ENCODE measurements at places on chromosomes 6 and 20.

DNA sequence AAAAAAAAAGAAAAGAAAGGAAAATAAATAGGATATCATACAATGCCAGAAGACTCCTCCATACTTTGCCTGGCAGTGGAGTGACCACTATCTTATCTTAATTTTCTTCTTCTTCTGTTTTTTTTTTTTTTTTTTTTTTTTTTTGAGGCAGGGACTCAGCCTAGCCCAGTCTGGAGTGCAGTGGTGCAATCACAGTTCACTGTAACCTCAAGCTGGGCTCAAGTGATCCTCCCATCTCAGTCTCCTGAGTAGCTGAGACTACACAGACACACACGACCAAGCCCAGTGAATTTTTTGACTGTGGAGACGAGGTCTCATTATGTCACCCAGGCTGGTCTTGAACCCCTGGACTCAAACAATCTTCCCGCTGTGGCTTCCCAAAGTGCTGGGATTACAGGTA is 17.1 kb upstream of the MMP9 start:
- DNase-seq: peak; percentile 57

DNA sequence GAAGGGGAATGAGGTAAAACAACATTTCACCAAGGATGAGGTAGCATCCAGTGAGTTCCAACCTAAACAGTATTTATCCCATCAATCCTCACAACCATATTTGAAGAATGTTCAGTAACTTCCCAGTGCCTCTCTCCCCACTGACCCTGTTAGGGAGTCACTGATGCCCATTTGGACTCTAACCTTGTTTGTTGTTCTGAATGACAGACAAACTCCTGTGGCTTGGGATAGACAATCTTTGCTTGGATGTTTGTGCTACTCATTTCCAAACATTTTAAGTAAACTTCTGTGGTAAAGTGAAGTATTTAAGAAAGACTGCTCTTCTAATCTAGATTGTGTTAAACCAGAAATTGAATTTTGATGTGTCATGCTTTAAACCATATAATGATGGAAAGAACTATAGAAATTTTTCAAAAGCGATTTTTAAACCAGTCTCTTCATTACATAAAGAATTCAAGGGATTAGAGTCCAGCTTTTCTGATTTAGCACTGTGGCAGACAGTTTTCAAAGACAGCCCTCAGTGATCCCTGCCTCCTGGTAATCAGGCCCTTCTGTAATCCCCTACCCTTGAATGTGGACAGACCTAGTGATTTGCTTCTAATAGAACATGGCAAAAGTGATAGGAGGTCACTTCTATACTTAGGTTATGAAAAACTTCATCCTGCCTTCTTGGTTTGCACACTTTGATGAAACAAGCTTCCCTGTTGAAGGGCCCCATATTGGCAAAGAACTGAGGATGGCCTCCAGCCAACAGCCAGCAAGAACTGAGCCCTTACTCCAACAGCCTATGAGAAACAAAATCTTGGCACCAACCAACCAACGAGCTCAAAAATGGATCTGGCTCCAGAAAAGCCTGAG is 191.6 kb downstream of the DST start:
- DNase-seq: no peak

DNA sequence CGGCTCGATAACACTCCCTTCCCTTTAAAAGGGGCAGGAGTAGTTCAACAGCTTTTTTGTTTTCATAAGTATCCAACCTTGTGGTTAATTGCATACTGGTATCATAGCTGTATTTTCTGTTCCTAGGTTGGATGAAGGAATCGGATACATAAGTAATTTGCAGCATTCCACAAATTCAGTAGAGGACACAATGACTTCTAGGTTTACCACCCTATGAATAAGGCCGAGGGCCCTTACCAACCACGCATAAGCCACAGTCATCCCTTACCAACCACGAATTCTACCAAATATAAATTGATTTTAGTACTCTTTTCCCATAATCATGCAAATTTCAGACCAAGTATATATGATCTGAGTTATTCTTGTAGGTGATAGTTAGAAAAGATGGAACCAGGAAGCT is 36.3 kb downstream of the MCUR1 start:
- no peak for DNase-seq

DNA sequence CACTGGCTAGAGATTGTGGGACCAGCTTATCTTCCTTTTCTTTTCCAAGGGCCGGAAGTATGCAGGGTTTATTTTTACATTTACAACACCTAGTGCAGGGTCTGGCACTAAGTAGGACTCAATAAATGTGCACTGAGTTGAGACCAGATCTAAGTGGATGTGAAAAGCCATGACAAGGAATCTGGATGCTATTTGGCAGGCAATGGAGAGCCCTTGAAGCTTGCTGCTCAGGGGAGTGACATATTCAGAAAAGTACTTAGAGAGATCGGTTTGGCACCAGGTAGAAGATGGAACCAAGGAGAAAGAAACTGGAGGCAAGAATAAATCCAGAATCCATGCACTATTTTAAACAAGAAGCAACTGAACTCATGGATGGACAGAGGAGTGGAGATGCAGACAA is 815.8 kb downstream of the MAFB start:
- no peak for DNase-seq

DNA sequence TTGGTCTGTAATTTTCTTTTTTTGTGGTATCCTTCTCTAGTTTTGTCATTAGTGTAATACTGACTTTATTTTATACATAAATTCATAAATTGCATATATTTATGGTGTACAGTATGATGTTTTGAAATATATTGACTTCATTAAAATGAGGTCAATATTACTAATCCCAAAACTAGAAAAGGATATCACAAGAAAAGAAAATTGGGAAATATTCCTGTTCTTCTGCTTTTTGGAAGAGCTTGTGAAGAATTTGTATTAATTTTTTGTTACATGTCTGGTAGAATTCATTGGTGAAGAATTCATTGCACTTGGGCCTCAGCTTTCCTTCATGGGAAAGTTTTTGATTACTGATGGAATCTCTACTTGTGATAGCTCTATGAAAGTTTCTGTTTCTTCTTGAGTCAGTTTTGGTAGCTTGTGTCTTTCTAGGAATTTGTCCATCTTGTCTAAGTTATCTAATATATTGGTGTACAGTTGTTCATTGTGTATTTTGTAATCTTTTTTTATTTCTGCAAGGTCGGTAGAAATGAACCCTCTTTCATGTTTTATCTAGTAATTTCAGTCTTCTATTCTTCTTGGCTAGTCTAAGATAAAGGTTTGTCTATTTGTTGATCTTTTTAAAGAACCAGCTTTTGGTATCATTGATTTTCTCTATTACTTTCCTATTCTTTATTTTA is 11.3 kb upstream of the ZNF451 start:
- peak; percentile 56 for DNase-seq

GRCh38 chr6:54245265-54245664 is 63.0 kb upstream of the TINAG start:
- DNase-seq: no peak

DNA sequence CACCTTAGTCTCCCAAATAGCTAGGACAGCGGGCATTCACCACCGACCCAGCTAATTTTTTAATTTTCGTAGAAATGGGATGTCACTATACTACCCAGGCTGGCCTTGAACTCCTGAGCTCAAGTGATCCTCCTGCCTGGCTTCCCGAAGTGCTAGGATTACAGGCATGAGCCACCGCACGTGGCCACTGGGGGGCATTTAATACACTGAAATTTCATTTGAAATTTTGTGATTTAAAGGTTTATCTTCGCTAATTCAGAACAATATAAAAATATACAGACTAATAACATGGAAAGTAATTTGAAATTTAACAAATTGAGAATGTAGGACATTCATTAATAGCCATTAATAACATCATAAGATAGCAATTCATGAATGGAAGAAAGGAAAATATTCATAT is 20.5 kb upstream of the TBC1D32 start:
- DNase-seq: no peak

- DNase-seq: no peak
These were observed 8.5 kb downstream of the EEF1A2 start for GRCh38 chr20:63490416-63490815.

DNA sequence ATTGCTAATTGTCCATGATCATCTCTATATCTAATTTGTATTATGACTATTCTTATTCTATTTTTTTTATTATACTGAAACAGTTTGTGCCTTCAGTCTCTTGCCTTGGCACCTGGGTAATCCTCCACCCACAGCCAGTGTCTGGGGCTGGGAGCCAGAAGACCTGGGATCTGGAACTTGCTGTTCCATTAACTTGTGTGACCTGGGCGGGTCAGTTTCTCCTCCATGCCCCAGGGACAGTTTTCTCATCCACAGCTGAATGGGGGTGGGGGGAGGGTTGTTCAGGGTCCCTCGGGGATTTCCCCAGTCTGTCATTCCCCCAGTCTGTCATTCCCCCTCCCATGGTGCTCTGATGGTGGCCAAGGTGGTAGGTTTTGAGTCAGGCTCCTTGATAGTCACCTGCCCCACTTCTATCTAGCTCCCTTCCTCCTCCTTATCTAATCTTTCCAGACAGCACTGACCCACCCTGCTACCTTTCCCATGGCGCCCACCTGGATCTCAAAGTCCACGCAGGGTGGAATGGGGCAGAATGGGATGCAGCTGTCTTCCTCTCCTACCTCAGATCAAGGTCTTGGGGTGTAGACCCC is 10.9 kb downstream of the ITPR3 start:
- DNase-seq: no peak

DNA sequence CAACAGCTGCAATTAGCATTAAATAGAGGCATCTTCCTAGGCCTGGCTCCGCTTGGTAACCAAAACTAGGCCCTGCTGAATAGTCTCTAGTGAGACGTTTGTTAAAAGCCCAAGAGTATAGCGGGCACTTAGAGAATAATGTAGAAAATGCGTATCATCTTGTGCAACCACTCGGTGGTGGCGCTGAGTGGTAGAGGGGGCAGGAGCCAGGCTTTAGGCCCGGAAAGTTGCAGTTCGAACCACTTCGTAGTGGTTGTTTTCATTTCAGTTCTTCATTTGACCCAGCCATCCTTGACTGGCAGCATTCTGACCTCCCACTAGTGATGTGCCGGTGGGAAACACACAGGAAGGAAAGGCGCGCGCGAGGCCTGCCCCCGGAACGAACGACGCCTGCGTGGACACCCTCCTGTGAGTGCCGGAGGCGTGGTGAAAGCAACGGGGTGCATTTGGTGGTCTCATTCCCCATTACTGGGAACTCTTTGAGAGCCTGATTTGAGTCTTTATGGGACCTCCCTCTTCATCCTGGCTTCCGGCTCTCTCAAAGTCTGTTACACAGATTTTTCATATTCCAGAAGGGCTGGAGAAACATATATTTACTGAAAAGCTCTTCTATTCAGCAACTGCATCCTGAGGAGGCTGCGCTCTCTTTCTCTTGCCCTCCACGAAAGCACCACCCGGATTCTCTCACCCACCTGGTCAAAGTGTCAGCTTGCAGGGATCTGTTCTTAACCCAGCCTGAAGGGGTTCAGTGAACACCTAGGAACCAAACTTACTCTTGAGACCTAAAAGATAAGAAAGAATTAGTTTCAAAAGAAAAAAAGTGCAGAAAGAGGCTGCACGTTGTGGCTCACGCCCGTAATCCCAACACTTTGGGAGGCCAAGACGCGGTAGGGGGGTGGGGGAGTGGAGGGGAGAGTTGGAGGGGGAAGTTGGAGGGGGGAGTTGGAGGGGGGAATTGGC is 18.2 kb downstream of the GPX5 start:
- no peak for DNase-seq

GRCh38 chr20:50217207-50217949 is 26.7 kb downstream of the CEBPB start:
- no peak for DNase-seq

DNA sequence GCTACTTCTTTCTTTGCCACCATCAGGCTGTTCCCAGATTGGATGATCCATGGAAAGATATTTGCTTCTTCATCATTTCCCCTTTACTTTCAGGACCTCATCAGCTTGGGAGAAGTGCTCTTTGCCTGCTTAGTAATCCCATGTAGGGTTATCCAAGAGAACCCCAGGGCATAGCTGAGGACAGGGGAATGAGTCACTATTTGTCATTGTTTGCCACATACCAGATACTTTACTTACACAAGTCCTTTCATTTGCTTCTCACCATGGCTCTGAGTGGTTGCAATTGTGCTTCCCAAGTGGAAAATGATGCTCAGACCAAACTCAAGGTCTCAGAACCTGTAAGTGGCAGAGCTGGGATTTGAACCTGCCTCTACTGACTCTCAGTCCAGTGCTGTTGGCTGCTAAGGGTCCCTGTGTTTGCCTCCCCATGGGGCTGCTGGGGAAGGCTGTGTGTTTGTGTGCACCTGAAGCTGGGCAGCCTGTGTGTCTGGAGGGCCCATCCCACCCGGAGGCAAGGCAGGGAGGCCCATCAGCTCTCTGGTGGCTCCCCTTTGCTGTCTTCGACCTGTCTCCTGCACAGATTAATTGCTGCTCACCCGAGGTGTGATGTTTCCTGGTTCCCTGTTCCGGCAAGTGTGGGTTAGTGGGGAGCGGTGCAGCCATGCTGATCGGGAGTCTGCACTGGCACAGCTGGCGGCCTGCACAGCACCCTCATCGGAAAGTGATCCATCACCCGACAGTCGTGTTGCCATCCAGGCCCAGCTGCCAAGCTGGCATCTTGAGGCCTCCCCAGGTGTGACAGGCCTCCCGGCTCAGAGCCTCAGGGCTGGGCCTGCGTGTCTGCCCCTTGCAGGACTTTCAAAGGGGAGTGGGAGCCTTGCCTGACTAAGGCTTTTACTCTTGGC is 228.8 kb downstream of the DHX35 start:
- DNase-seq: no peak

DNA sequence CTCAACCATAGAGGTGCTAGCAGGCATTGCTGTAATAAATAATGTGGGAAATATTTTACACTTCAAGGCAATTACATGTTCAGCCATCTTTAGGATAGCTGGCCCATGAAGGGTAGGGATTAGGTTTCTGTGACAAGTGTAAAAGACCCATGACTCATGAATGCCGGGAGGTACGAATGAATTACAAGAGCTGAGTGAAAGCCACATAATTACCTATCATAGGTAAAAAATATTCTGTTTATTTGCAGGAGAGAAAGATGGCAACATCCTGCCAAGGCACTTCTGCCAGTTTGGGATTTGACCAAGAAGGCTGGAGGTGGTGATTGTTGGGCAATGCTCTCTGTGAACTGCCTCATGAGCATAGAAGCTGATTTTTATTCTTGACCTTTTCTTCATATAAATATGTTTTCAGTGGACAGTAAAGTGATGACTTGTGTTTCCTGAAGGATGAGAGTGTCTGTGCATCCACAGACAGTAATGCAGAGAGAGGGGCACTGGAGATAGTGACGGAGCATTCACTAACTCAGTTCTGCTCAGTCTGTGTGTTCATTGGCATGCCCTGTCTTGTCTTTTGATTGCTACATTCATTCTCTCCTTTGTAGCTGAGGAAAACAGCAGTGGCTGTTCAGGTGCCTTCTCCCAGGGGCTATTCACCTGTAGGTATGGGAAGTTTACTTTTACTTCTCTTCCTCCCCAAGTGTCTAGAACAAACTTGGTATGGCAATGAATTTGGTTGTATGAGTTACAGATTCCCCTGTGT is 481.1 kb downstream of the TFAP2B start:
- DNase-seq: peak; percentile 5

GRCh38 chr6:44232676-44233566 is 9.5 kb downstream of the SLC29A1 start:
- DNase-seq: no peak

DNA sequence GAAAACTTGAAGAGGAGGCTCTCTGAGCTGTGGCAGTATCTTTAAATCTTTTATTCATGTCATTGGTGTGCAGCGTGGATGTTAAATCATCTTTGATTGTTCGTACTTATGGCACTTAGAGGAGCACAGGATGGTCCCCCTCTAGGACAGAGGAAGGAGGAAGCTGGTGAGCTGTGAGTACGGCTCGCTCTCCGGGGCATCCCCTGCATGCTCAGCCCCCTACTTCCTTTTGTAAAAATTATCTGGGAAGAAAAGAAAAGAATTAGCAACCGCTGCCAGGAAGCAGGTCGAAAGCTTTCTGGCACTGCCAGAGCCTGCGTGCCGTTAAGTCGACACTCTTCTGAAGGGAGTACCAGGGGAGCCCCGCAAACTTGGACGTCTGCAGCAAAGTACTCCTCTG is 158.5 kb downstream of the SYNDIG1 start:
- no peak for DNase-seq
